ENCODE measurements at places on chromosomes 16 and 17. TPM values are rescaled to one million over a fixed set of nuclear protein-coding genes. Genes with fewer than 3 reads are reported as not detected.
A peak's percentile ranks its signal among the peaks of the same experiment; 100 is the strongest.

TVP23A gene
- total RNA-seq, result 17.5 TPM

- DNase-seq, result no peak
Measured at GRCh38 chr17:47959825-47960655, 2.4 kb upstream of the PRR15L start.

GRCh38 chr17:49862781-49863331, 15.0 kb upstream of the TAC4 start:
- DNase-seq, result no peak

EMP2 gene
- total RNA-seq, result 2.4 TPM

GRCh38 chr16:81526935-81527334, 82.3 kb downstream of the CMIP start:
- DNase-seq, result no peak

GRCh38 chr17:57965521-57966160, 10.4 kb upstream of the CUEDC1 start:
- DNase-seq, result no peak

- no peak for DNase-seq
Measured at GRCh38 chr17:72898725-72899124, 193.8 kb downstream of the SLC39A11 start.

DNA sequence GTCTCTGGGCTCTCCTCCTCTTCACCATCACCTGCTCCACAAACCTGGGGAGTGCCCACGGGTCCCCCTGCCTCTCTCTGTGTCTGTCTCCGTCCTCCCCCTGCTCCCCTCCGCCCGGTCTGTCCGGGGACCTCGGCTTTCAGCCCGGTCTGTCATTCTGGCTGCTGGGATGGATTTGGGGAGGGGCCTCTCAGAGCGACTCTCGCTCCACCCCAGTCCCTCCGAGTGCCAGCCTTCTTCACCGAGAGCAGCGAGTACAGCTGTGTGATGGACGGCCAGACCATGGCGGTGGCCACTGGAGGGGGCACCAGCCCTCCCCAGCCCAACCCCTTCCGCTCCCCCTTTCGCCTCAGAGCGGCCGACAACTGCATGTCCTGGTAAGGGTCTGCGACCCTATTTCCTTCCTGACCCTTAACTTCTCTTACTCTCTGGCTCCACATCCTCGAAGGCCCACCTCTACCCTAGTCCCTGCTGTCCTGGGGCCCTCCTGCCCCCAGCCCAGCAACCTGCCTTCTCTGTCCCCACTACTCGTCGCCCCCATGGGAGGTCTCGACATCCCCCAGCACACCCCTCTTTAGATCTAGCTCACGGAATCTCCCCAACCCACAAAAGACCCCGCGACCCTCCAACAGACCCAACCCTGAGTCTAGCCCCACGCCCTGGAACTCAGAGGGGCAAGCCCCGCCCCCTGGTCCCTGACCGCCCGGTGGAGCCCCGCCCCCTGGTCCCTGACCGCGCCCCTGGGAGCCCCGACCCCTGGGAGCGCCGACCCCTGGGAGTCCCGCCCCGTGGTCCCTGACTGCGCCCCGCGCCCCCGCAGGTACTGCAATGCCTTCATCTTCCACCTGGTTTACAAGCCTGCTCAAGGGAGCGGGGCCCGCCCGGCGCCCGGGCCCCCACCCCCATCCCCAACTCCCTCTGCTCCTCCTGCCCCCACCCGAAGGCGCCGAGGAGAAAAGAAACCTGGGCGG, 5.6 kb upstream of the CXCL16 start:
- peak; percentile 31 for DNase-seq

DNA sequence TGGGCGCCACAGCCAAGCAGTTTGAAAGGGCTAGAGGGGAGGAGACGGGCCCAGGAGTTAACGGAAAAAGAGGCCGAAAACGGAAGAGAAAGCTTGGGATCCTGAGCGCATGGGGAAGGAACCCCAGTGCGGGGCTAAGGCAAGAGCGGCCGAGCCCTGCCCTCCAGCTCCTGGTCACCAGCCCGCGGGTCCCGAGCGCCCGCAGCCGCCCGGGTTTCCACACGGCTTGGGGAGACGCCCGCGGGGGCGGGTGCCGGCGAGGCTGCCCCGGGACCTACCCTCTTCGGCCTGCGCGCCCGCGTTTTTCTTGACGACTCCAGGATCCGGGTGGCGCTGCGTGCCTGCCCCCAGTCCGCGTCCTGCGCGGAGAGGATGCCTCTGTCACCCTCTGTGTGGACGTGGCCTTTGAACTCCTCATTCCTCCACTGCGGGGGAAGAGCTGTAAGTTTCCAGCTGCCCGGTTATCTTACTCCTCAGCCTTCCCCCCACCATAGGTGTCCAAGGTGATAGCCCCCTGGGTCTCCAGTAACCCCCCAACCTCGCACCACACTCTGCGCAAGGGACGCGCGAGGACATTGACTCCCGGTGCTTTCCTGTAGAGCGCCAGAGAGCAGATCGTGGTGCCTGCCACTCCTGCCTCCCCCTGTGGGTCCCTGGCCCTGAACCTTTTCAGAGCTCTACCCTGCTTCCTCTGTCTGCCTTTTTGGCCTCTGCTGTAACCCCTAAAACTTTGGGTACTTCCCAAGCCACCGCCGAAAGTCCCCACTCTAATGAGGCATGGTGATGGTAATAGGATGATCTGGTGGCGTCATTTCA, 1.7 kb upstream of the CDH11 start:
- DNase-seq, result peak; percentile 21

- DNase-seq, result no peak
Measured at GRCh38 chr16:29686740-29687332, 7.9 kb downstream of the QPRT start.

PPY gene
- total RNA-seq, result not detected

DNA sequence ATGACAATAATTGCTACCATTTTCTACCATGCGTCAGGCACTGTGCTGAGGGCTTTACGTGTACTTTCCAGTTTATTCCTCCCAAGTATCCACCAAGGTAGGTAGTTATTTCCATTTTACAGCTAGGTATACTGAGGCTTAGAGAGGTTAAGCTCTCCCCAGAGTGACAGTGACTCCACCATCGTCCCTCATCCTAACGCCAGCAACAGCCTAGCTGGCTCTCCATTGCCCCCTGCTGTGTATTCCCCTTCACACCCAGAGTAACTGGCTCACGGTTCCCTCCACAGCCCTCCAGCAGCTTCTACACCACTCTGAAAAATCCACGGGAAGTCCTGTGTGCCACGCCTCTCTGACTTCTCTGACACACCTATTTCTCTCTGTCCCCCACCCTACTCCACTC, 7.1 kb upstream of the ASGR1 start:
- no peak for DNase-seq

DNA sequence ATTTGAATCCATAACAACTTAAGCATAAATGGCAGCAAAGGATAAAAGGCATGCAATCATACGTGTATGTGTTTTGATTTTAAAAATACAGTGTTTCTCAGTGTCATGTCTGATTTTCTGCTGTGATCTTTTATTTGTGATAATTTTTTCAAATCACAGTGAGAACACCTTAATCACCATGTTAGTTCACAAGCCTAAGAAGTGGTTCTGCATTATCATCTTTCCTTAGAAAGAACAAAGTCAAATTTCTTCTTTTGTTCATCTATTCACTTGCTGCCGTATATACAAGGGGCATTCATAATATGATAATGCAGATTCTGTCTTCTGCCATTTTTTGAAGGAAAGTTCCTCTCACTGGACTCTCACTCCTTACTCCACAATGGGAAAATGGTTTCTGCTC, 33.3 kb upstream of the ABCA9 start:
- DNase-seq, result no peak

CLEC3A gene
- under 0.01 TPM for total RNA-seq

GRCh38 chr17:77462090-77462489, 321.3 kb downstream of the SEC14L1 start:
- no peak for DNase-seq

DNA sequence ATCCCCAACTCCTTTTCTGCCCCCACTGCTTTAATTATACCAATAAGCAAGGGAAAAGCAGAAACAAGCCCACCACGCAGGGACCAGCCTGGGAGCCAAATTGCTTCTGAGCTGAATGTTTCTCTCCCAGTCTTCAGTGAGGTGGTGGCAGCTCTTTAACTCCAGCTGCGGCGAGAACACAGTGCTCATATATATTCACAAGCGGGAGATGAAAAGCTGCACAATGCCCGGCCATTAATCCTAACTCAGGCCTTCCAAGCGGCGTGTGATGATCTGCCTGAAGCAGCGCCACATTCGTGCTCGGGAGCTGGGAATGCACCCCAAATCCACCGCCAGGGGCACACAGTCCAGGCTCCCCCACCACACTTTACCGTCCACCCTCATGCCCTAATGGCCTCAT, 203.7 kb upstream of the SDK2 start:
- no peak for DNase-seq

GRCh38 chr16:84062734-84063640, 20.4 kb upstream of the SLC38A8 start:
- peak; percentile 78 for DNase-seq

ST6GALNAC1 gene
- total RNA-seq, result 0.82 TPM

CCL1 gene
- total RNA-seq, result not detected

XAF1 gene
- total RNA-seq, result 2.0 TPM

GRCh38 chr17:59428916-59429485, 97.5 kb downstream of the YPEL2 start:
- DNase-seq, result no peak

PERCC1 gene
- not detected for total RNA-seq

SCRN2 gene
- total RNA-seq, result 24.1 TPM

GLTPD2 gene
- total RNA-seq, result not detected

DNA sequence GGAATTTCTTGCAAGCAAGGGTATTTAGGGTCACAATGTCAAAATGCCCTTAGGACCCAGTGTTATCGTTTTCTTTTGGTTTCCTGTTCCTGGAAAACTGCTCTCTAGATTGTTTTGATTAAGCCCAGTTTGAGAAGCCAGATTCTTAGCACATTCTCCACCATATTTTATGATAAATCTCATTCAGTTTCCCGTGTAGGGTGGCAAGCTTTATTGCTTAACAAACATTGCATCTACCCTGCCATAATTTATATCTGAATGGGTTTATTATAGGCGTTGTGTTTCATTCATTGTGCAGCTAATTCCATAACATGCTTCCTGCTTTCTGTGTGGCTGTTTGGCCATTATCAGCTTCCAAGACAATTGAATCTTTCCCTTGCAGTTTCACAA, 389.1 kb upstream of the DYNLRB2 start:
- no peak for DNase-seq

DNA sequence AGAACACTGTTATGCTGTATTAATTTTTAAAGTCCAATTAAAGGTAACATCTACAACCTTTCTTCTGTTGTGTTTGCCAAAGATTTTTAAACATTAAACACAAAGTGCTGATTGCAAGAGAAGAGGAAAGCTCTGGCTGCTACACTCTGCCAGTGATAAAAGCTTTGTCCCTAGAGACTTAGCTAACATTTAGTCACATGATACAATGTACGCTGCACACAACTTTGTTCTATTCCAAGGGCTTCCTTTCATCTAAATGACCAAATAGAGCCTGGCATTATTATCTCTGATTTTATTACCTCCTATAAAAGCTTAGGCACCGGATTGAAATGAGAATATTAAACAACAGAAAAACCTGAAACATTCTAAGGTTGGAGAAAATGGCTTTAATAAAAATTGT, 388.7 kb upstream of the PMFBP1 start:
- DNase-seq, result no peak

- DNase-seq, result no peak
Measured at GRCh38 chr16:20933589-20933988, 33.0 kb downstream of the LYRM1 start.

ZG16 gene
- not detected for total RNA-seq

- DNase-seq, result no peak
Measured at GRCh38 chr17:38789185-38789584, 10.2 kb downstream of the PIP4K2B start.

SPEM3 gene
- not detected for total RNA-seq

SLC13A2 gene
- not detected for total RNA-seq

GRCh38 chr16:8730335-8730915, 56.0 kb downstream of the ABAT start:
- DNase-seq, result no peak

DNA sequence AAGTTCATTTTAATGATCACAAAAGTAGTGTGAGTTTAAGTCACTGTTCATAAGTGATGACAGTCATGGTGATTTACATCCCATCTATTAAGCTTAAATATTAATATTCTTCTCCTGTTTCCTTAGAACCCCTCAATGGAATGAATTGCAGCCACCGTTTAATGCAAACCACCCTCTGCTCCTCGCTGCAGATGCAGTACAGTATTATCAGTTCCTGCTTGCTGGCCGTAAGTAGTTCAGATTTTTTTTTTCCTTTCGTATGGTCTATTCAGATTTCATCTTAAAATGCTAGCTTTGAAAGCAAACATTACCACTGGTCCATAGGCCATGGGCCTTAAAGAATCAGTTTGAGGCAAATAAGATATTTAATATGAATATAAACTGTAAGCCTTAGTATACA, 359.0 kb upstream of the TBX2 start:
- no peak for DNase-seq

DNA sequence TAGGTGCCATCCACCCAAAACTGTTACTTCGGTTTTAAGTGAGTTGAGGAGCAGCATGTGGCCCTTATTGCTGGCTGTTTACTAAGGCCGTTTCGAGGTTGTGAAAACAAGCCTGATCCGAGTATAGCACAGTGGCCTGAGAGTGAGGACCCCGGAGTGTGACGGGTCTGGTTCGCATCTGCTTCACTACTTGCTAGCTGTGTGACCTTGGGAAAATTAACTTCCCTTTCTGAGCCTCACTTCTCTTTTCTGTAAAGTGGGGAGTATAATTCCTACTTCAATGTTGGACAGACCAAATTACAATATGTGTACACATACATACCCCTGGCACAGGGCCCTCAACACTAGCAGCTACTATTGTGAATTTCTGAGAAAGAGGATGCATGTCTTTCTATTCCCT, 11.7 kb upstream of the HEATR6 start:
- DNase-seq, result no peak

- DNase-seq, result no peak
Measured at GRCh38 chr16:3825103-3825502, 55.4 kb downstream of the CREBBP start.

TBC1D3I gene
- total RNA-seq, result under 0.01 TPM

PGAP3 gene
- total RNA-seq, result 8.2 TPM

KRTAP4-9 gene
- not detected for total RNA-seq

DNA sequence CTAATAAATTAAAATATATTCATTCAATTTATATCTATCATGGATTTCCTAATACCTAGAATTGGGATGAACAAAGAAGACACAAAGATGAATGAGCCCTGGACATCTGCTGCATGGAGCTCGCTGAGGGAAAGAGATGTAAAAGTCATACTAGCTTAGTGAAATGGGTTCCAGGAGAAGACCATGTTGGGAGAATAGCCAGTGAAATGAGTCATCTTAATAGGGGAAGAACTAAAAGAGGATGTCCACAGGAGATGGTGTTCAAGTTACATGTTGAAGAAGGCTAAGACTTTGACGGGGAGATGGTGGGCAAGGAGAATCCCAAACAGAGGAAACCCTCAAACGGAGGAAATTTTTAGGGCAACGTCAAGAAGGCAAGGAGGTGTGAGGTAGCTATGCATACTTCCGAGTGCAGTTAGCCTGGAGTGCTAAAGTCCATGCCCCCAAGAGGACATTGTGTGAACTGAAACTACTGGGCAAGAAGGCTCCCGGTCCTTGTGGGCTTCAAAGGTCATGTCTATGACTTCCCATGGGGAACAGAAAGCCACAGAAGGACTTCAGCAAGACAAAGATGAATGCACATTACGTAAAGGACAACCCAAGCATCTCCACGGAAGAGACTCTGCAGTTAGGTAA, 220.5 kb upstream of the CDH11 start:
- DNase-seq, result no peak

Measured in frontal cortex (tissue), 4 donors.